ENCODE measurements at places on chromosomes 11 and 22.

DNA sequence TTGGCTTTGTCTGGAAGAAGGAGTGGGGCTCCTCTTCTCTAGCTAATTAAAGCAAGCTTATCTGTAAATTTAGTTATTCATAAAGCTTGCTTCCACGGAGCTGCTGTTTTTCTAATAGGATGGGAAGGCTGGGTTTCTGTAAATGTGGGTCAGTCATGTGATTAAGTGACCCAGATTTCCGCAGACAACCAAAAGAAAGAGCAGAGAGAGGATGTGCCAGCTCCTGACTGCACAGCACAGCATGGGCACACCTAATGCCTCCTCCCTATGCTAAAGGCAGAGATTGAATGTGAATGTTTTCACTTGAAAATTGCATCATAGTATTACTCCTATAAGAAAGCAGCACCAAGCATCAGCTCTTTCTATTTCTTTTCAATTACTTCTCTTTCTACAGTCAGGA lies 160.2 kb downstream of the FAT3 start:
- DNase-seq, result no peak

DNA sequence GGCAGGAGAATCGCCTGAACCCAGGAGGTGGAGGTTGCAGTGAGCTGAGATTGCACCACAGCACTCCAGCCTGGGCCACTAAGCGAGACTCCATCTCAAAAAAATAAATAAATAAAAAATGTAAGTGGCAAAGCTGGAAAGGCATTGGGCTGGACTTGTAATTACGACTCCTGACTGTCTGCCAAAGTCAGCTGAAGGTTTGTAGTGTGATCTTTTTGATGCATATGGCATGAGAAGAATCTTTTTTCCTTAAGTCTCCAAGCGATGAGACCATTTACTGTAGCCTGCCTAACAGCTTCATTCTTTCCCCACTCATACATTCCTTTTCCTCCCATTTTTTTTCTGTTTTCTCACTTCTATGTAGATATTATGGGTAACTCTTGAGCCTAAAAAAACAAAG lies 24.8 kb downstream of the CTNND1 start:
- no peak for DNase-seq

- DNase-seq, result peak; percentile 66
Observed at GRCh38 chr22:40024201-40025061, 29.7 kb downstream of the FAM83F start.

DNA sequence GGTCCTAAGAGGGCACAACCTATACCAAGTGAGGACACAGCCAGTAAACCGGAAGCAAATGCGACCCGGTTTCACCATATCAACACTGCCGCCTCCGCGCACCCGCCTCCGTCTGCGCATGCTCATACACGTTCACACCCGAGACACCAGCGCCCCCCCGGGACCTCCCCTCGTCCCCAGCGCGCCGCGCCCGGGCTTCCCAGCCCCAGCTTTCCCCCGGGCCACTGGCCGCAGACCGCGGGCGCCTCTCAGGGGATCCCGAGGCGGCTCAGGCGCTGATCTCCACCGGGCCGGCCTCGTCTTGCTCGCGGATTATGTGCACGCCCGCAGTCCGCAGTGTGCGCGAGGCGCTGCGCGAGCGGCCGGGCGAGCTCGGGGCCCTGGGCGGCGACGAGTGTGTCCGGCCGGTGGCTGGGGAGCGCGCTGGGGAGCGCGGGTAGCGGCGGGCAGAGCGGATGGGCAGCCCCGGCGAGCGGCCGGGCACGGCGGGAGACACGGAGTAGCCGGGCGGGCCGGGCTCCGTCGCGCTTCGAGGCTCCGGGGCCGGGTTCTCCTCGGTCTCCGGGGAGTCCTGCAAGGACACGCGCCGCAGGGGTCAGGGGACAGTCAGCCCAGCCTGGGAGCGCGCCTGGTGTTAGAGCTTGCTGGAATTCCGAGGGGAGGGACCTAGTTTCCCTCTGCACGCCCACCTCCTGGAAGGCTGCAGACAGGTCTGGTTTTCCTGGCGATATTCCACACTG lies 2.0 kb downstream of the HEPN1 start:
- DNase-seq, result peak; percentile 80

- no peak for DNase-seq
Observed at GRCh38 chr11:130022799-130023198, 20.2 kb upstream of the PRDM10 start.

GRCh38 chr11:44709281-44709562 lies 17.5 kb upstream of the TSPAN18 start:
- DNase-seq, result no peak

DNA sequence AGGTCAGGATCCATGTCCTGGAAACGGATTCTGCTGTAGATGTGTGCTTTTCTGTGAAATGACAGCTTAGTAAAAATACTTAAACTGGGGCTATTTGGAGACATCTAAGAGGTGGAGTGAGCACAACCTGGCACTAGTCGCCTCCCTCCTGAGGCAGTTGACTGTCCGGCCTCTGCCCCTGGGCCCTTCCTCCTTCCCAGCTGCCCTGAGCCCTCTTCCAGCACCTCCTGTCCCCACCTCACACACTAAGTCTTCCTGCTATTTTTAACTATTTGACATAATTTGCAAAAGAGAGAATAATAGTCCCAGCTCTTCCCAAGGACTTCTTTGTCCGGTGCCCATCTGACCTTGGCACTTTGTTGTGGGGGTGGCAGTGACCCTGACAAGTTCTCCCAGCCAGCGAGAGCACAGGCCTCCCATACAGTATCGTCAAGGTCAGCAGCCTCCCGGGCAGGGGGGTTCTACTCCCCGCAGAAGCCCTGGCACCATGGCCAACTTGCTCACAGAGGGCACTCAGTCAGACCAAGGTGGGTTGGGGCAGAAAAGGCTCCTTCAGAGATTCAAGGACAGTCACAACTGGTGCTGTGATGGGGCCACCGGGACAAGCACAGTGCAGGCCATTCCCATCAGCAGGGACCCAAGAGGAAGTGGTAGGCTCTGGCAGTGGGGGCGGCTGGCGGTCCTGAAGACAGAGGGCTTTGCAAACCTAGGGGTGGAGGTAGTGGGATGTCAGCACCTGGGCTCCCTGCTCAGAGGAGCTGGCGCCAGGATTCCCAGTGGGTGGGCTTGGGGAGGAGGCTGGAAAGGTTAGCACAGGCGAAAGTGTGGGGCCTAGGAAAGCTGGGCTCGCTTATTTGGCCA lies 5.5 kb upstream of the NEAT1 start:
- DNase-seq, result no peak

- no peak for DNase-seq
Observed at GRCh38 chr11:30342736-30343166, 19.8 kb downstream of the ARL14EP start.

- DNase-seq, result peak; percentile 33
Observed at GRCh38 chr11:96254087-96254486, 88.9 kb downstream of the MAML2 start.

- DNase-seq, result no peak
Observed at GRCh38 chr11:116311206-116311605, 461.6 kb downstream of the BUD13 start.

DNA sequence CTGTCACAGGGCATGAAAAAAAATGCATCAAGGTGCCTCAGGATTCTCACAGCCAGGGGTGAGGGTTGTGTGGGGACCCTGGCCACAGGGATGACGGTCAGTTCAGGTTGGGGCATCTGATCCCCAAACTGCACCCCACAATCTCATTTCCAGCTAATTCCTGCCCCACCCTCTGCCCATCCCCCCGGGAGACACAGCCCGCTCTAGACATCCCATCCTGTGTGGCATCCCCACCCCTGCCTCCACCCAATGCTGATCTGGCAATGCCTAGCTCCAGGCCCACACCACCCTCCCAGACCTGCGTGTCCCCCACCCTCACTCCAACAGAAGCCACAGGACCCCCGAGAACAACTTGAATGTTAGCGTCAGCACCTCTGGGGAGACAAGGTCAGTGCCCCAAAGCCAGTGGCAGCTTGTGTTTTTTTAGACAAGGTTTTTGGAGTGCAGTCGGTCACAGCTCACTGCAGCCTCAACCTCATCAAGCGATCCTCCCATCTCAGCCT lies 25.3 kb downstream of the TSPAN4 start:
- DNase-seq, result no peak

DNA sequence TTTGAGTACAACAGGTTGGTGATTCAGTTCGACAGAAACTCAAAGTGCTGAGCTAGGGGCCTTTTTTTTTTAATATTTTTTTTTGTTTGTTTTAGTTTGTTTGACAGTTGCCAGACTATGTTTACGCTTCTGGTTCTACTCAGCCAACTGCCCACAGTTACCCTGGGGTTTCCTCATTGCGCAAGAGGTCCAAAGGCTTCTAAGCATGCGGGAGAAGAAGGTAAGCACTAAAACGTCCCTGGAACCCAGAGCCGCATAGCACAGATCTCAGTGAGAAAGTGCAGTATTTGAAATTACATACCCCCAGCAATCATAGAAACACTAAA lies 649 bp downstream of the PRRG4 start:
- DNase-seq, result no peak

GRCh38 chr11:27688076-27688475 lies 12.2 kb downstream of the BDNF start:
- no peak for DNase-seq

GRCh38 chr11:27111896-27112295 lies 71.3 kb downstream of the BBOX1 start:
- DNase-seq, result no peak

- no peak for DNase-seq
Observed at GRCh38 chr22:30603801-30604200, 3.2 kb upstream of the TCN2 start.

- peak; percentile 64 for DNase-seq
Observed at GRCh38 chr22:39994041-39994565, 651 bp upstream of the FAM83F start.

- DNase-seq, result no peak
Observed at GRCh38 chr11:63608353-63609345, 5.6 kb downstream of the PLAAT3 start.

DNA sequence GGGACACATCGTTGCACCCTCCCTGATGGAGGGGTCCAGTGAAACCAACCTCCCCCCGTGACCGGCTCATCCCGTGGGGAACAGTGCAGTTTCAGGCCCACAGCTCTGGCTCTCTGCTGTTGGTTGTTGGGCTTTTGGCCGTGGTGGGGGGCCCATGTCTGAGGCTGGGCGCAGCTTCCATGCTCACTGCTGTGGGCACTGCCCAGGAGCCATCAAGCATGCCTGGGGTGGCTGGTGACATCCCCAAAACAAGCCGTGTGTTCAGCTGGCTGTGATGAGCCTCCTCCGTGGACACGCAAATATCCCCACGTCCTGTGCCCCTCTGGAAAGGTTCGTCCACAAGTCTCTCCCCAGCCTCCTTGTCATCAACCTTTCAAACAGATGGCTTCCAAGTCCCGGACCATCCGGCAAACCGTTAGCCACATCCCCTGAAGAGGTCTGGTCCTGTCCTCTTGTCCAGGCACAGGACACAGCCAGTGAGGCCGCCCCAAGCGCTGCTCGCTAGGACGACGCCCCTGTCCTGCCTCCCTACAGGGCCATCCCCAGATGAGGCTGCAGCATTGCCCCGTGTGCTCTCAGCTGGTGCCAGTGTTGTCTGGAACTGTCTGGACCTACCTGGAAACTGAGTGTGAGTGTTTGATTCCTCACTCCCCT lies 29.4 kb upstream of the BRSK2 start:
- no peak for DNase-seq

- DNase-seq, result no peak
Observed at GRCh38 chr11:115525531-115526006, 21.4 kb upstream of the CADM1 start.

- DNase-seq, result no peak
Observed at GRCh38 chr22:19547620-19548019, 23.4 kb upstream of the CLDN5 start.

GRCh38 chr11:134062265-134063123 lies 6.4 kb upstream of the JAM3 start:
- DNase-seq, result no peak

DNA sequence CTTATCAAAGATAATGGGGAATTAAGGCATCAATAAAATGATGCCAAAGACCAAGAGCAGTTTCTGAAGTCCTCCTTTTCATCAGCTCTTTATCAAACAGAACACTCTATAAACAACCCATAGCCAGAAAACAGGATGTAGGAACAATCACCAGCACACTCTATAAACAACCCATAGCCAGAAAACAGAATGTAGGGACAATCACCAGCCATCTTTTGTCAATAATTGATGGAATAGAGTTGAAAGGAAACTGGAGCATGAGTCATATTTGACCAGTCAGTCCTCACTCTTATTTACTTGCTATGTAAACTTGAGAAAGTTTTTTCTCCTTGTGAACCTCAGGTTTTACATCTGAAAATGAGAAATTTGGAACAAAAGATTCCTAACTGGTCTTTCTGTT lies 10.0 kb downstream of the MS4A2 start:
- DNase-seq, result no peak

- DNase-seq, result no peak
Observed at GRCh38 chr11:127017482-127017881, 16.9 kb upstream of the KIRREL3 start.

DNA sequence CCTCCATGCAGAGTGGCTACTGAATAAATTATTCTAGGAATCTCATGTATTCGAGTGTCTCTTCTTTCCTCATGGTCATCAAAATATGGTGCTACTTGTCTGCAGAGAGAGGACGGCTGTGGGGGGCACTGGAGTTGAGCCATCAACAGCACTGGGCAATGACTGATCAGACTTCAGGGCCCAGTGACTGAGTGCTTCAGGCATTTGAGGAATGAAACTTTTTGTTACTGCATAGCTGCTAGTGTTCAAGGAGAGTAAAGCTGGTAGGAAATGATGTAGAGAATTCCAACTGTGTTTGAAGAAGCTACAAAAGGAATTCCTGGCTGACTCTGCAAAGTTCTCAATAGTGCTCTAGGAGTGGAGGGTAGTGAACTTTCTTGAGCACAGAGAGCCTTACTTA lies 277.7 kb downstream of the CADM1 start:
- no peak for DNase-seq

GRCh38 chr11:68569357-68569756 lies 108.8 kb downstream of the PPP6R3 start:
- no peak for DNase-seq

GRCh38 chr11:12207384-12208150 lies 97.2 kb downstream of the MICAL2 start:
- DNase-seq, result no peak

- no peak for DNase-seq
Observed at GRCh38 chr11:122139595-122139866, 23.5 kb upstream of the BLID start.
